GM23248 (cell line): ENCODE measurements at places on chromosomes 11 and 22.
A peak's percentile ranks its signal among the peaks of the same experiment; 100 is the strongest.

GRCh38 chr11:35292279-35292678 is 127.1 kb downstream of the SLC1A2 start:
- no peak for DNase-seq

GRCh38 chr11:105589346-105589745 is 20.5 kb upstream of the GRIA4 start:
- DNase-seq: no peak

DNA sequence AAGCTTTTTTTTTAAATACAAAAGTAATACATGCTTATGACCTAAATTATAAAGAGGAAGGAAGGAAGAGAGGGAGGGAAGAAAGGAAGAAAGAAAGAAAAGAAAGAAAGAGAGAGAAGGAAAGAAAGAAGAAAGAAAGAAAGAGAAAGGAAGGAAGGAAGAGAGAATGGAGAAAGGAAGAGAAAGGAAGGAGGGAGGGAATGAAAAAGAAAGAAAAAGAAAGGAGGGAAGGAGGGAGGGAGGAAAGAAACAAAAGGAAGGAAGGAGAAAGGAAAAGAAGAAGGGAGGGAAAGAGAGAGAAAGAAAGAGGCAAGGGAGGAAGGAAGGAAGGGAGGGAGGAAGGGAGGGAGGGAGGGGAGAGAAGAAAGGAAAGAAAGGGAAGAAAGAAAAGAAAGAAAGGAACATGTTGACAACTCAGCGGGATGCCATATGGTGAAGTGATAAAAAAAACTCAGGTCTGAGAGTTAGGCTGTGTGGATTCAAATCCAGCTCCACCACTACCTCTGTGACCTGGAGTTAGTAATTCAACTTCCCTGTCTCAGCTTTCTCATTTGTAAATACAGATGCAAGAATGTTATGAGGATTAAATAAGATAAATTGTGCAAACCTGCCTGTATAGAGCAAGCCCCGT is 9.6 kb upstream of the EED start:
- no peak for DNase-seq

- DNase-seq: peak; percentile 22
Measured at GRCh38 chr11:18836417-18836816, 44.8 kb upstream of the PTPN5 start.

GRCh38 chr11:126879516-126879915 is 121.1 kb downstream of the KIRREL3 start:
- DNase-seq: no peak

GRCh38 chr11:19753451-19754106 is 40.9 kb downstream of the NAV2 start:
- DNase-seq: peak; percentile 62

DNA sequence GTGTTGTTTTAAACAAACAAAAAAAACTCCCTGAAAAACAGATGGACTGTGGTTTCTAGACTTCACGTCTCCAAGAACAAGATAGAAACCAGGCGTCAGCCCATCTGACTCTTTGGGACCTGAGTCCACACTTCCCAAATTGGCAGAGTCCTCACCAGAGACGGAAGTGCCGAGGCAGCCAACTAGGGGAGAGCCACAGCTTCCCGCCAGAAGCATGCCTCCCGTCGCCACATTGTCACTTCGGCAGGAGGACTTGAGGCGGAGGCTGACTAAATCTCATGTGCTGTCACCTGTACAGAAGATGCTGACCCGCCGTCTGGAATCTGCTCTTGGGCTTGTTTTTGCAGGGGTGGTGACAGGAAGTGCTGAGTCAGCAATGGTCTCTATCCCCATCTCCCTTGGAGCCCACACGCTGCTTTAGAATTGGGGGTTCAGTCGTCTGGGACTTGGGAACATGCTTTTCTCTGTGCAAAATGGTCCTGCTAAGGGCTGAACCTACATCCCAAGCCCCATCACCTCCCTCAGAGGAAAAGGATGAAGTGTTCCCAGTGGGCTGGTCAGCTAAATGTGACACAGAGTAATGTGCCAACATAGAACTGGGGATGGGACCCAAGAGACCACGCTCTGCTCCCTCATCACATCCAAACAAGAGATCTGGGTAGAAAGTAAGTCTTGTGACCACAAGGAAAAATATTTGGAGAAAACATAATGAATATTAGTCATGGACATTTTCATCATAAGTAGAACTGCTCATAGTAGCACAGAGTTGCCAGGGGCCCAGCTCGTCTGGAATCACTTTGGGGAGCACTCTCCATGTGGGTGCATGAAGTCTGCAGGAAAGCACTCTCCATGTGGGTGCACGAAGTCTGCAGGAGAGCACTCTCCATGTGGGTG is 152.9 kb downstream of the SNX19 start:
- peak; percentile 79 for DNase-seq

DNA sequence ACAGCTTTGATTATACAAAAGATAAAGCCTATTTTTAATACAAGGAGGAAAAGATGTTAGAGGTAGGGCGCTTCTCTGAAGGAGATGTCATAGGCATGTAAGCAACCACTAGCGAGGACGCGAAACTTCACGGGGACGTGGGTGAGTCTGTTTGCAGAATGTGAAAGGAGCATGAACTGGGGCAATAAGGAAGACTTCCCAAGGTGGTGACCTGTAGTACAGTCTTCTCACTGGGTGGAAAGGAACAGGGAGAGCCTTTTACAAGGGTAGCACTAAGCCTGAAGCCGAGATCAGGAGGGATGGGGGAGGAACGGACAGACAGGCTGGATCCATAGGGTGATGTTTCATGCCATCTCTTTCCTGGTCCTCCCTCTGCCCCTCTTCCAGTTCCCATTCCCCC is 10.0 kb upstream of the MICAL2 start:
- no peak for DNase-seq

GRCh38 chr11:31764261-31764660 is 46.9 kb downstream of the PAX6 start:
- DNase-seq: no peak

GRCh38 chr22:48556222-48556621 is 1271.5 kb downstream of the BRD1 start:
- DNase-seq: no peak

DNA sequence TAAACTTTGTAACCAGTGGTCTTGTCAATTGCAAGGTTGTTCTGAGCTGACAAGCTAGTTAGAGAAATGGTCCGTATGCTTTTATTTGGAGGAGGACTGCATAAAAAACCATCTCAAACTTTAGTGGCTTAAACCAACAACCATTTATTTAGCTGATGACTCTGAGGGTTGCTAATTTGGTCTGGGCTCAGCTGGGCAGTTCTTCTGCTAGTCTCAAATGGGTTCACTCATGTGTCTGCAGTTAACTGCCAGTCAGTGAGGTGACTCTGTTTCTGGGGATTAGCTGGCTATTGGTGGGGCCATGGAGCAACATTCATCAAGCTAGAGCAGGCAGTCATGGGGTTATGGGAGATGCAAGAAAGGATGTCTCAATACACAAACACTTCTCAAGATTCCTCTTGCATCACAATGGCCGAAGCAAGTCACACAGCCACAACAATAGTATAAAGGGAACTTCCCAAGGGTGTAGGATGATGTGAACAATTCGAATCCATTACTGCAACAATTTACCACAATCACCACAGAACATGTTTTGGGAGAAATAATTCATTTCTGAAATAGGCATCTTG is 521.9 kb downstream of the INSC start:
- no peak for DNase-seq

GRCh38 chr11:115065830-115066664 is 387.7 kb downstream of the NXPE2 start:
- no peak for DNase-seq
